ENCODE measurements at places on chromosomes 4 and X.

DNA sequence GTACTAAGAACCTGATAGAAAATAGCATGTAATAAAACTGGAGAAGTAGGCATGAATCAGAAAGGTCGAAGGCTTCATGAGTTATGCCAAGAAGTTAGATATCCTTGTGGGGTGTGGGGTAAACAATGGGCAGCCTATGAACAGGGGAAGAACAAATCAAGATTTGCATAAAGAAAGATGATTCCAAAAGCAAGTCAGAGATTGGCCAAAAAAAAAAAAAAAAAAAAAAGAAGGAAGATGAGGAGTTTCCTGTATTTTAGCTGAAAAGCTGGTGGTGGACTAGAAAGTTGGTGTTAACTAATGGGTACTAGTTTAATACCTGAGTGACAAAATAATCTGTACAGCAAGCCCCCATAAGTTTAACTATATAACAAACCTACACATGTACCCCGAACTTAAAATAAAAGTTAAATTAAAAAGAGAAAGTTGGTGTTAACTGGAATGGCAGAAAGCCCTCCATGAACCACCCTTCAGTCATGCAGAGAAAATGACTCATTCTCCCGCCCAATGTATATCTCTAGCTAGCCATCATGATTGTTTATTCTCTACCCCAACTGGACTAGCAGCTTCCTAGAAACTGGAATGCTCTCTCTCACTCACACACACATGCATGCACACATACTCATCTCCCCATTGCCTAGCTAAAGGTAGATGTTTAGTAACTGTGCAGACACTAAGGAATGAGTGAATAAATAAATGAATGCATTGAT is 41.7 kb downstream of the ATP11C start:
- no peaks in the 10 kb centered on the region for H3K36me3 ChIP-seq
- no peaks in the 10 kb centered on the region for H3K27me3 ChIP-seq
- no peaks in the 10 kb centered on the region for H3K4me1 ChIP-seq
- no peak for DNase-seq
- no peak overlapping the region for H3K4me3 ChIP-seq

GRCh38 chr4:7824218-7824617 is 115.4 kb downstream of the AFAP1 start:
- H3K4me1 ChIP-seq, result no peaks in the 10 kb centered on the region
- H3K27ac ChIP-seq, result no peak overlapping the region
- no peaks in the 10 kb centered on the region for H3K27me3 ChIP-seq
- H3K4me3 ChIP-seq, result no peak overlapping the region
- no peak for DNase-seq

GRCh38 chrX:23792861-23793553 is 10.0 kb downstream of the SAT1 start:
- H3K27me3 ChIP-seq, result no peaks in the 10 kb centered on the region
- H3K27ac ChIP-seq, result no peak overlapping the region
- H3K4me1 ChIP-seq, result no peaks in the 10 kb centered on the region

GRCh38 chr4:68708566-68708965 is 38.1 kb upstream of the UGT2B15 start:
- no peaks in the 10 kb centered on the region for H3K4me1 ChIP-seq
- H3K27ac ChIP-seq, result no peak overlapping the region
- DNase-seq, result no peak

DNA sequence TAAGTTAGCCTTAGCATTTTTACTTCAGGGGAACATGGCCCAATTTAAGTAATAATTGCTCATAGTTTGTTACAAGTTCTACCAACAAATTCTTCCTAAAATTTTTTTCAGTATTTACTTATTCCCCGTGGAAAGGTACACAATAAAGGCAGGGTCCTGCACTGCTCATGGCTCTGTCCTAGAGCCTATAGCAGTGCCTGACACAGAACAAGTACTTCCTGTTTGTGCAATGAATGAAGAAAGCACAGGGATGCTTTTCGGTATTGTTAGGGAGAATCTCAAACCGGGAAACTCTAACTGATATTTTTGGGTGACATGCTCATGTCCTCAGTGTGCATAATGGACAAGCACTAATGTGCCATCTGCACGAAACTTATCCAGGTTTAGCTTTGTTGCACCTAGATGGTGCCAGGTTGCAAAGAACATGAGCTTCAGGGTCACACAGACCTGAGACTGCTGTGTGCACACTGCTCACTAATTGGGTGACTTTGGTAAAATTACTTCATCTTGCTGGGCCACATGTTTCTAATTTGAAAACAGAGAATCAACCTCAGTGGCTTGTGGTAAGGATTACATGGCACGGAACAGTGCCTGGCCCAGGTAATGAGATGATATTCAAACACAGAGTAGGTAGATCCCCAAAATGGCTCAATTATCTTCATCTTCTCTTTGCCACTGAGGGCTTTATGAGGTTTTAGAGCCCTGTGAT is 175.8 kb upstream of the NPY2R start:
- no peak for DNase-seq
- H3K4me3 ChIP-seq, result no peak overlapping the region
- H3K36me3 ChIP-seq, result no peaks in the 10 kb centered on the region
- no peaks in the 10 kb centered on the region for H3K27me3 ChIP-seq
- H3K27ac ChIP-seq, result no peak overlapping the region

GRCh38 chrX:151458824-151459223 is 61.8 kb downstream of the VMA21 start:
- H3K27ac ChIP-seq, result no peak overlapping the region
- no peaks in the 10 kb centered on the region for H3K36me3 ChIP-seq
- DNase-seq, result no peak
- H3K27me3 ChIP-seq, result no peaks in the 10 kb centered on the region
- H3K4me3 ChIP-seq, result no peak overlapping the region
- no peaks in the 10 kb centered on the region for H3K4me1 ChIP-seq

DNA sequence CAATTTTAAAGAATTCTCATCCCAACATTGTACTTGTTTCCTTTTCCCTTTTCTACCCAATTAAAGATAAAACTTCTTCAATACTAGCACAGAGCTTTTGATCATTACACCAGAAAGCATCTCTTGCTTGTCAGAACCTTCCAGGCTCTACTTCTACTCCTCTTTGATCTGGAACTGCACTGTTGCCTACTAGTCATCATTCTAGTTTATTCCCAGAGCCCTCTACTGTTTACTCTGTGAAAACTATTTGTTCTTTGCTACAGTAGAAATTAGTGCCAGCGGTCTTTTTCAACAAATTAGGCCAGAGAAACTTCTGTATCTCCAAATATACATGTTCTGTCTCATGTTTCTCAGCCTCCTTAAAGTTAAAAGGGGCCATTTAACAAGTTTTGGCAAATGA is 46.8 kb upstream of the TMPRSS11F start:
- no peaks in the 10 kb centered on the region for H3K36me3 ChIP-seq
- no peaks in the 10 kb centered on the region for H3K27me3 ChIP-seq
- H3K4me1 ChIP-seq, result no peaks in the 10 kb centered on the region
- H3K27ac ChIP-seq, result no peak overlapping the region

DNA sequence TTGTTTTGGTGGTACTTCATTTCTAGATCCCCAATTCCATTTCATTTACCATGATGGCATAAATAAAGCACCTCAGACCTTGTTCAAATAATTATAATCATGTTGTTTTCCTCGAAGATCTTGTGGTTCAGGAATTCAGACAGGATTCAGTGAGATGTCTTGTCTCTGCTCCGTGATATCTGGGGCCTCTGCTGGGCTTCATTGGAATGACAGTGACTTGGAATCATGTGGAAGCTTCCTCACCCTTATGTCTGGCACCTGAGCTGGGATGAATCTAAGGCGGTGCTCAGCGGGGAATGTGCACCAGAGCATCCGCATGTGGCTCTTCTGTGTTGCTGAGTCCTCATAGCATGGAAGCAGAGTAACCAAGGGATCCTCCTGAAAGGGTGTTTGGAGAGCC is 132.2 kb downstream of the VEGFC start:
- no peak overlapping the region for H3K4me3 ChIP-seq
- H3K27me3 ChIP-seq, result no peaks in the 10 kb centered on the region
- no peak for DNase-seq
- H3K4me1 ChIP-seq, result no peaks in the 10 kb centered on the region
- no peaks in the 10 kb centered on the region for H3K36me3 ChIP-seq

- no peaks in the 10 kb centered on the region for H3K27me3 ChIP-seq
- no peaks in the 10 kb centered on the region for H3K36me3 ChIP-seq
- H3K27ac ChIP-seq, result no peak overlapping the region
- no peak overlapping the region for H3K4me3 ChIP-seq
Observed at GRCh38 chr4:124097447-124097846, 615.1 kb downstream of the ANKRD50 start.

GRCh38 chrX:102652031-102652688 is 877 bp downstream of the GPRASP1 start:
- DNase-seq, result peak; percentile 57
- no peak overlapping the region for H3K27ac ChIP-seq
- H3K4me1 ChIP-seq, result no peaks in the 10 kb centered on the region
- no peaks in the 10 kb centered on the region for H3K36me3 ChIP-seq

GRCh38 chr4:52966781-52967180 is 104.7 kb downstream of the RASL11B start:
- H3K4me1 ChIP-seq, result no peaks in the 10 kb centered on the region
- H3K36me3 ChIP-seq, result no peaks in the 10 kb centered on the region
- no peaks in the 10 kb centered on the region for H3K27me3 ChIP-seq
- no peak overlapping the region for H3K4me3 ChIP-seq
- no peak for DNase-seq

- no peaks in the 10 kb centered on the region for H3K36me3 ChIP-seq
- DNase-seq, result no peak
- no peaks in the 10 kb centered on the region for H3K27me3 ChIP-seq
Observed at GRCh38 chr4:119116925-119117900, 18.4 kb upstream of the MYOZ2 start.

- no peak for DNase-seq
- H3K4me1 ChIP-seq, result no peaks in the 10 kb centered on the region
- H3K36me3 ChIP-seq, result no peaks in the 10 kb centered on the region
- H3K4me3 ChIP-seq, result no peak overlapping the region
- no peak overlapping the region for H3K27ac ChIP-seq
Observed at GRCh38 chrX:31420711-31421151, 348.9 kb upstream of the FTHL17 start.

- no peaks in the 10 kb centered on the region for H3K36me3 ChIP-seq
- no peak for DNase-seq
- no peaks in the 10 kb centered on the region for H3K4me1 ChIP-seq
- H3K27me3 ChIP-seq, result no peaks in the 10 kb centered on the region
- H3K4me3 ChIP-seq, result no peak overlapping the region
- H3K27ac ChIP-seq, result no peak overlapping the region
Observed at GRCh38 chrX:18377796-18378195, 23.3 kb upstream of the SCML2 start.

DNA sequence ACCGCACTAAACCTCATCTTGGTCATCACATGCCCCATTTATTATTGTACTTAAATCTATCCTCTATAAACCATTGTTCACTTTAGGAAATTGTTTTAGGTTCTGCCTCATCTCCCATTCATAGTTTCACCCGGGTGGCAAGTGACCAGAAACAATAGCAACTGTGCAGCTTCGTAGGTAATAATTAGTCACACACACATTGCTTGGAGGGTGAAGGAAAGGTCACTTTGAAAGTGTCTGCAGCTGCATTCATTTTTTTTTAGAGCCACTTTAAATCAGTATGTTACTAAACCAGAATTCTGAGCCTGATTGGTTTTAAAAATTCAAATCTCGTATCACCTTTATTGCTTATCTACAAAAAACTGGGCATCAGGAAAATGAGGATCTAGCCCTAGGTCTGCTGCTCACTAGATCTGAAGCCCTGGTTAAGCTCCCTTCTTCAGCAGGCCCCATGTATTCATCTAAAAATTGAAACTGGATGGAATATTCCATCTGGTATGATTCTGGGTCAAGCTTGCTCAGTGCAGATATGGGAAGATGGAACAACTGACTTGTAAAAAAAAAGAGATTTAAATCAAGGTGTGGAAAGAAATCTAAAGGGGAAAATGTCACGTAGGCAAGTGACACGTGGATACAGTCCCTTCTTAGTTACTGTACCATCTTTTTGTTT is 62.4 kb downstream of the LIMCH1 start:
- no peak overlapping the region for H3K4me3 ChIP-seq
- no peak for DNase-seq
- peaks cover 1% of the 10 kb centered on the region for H3K4me1 ChIP-seq
- no peaks in the 10 kb centered on the region for H3K27me3 ChIP-seq
- H3K27ac ChIP-seq, result no peak overlapping the region

GRCh38 chr4:121243485-121243884 is 79.4 kb upstream of the TNIP3 start:
- H3K27ac ChIP-seq, result no peak overlapping the region
- H3K4me3 ChIP-seq, result no peak overlapping the region
- no peaks in the 10 kb centered on the region for H3K27me3 ChIP-seq
- DNase-seq, result no peak

- H3K4me3 ChIP-seq, result no peak overlapping the region
- no peak overlapping the region for H3K27ac ChIP-seq
- H3K36me3 ChIP-seq, result no peaks in the 10 kb centered on the region
- no peaks in the 10 kb centered on the region for H3K27me3 ChIP-seq
Observed at GRCh38 chrX:143536176-143536575, 18.9 kb upstream of the SPANXN3 start.

DNA sequence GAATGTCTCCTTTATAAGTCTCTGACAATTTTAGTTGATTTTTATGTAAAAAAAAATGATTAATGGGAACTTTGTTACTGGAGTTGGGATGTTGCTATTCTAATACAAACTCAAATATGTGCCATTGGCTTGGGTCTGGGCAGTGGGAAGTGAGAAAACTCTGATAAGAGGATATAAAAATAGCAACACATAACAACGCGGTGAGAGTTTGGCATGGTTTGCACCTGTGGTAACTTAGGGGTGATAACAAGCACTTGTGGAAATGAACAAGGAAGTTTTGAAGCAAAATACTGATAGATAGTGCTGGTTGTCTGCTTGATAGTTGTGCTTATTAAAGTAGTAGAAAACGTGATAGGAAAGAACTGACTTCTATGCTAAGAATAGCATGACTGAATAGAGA is 743.3 kb upstream of the AGA start:
- no peaks in the 10 kb centered on the region for H3K27me3 ChIP-seq
- no peak for DNase-seq
- no peaks in the 10 kb centered on the region for H3K36me3 ChIP-seq
- H3K4me3 ChIP-seq, result no peak overlapping the region
- H3K27ac ChIP-seq, result no peak overlapping the region

GRCh38 chrX:46295963-46296362 is 249.3 kb downstream of the ZNF674 start:
- H3K4me3 ChIP-seq, result no peak overlapping the region
- H3K36me3 ChIP-seq, result no peaks in the 10 kb centered on the region
- no peak overlapping the region for H3K27ac ChIP-seq

GRCh38 chrX:74431797-74432196 is 10.5 kb downstream of the SLC16A2 start:
- H3K36me3 ChIP-seq, result no peaks in the 10 kb centered on the region
- H3K4me3 ChIP-seq, result no peak overlapping the region
- H3K27me3 ChIP-seq, result no peaks in the 10 kb centered on the region

- DNase-seq, result no peak
- no peaks in the 10 kb centered on the region for H3K36me3 ChIP-seq
- H3K27ac ChIP-seq, result no peak overlapping the region
- H3K27me3 ChIP-seq, result no peaks in the 10 kb centered on the region
- H3K4me3 ChIP-seq, result no peak overlapping the region
- peaks cover 2% of the 10 kb centered on the region for H3K4me1 ChIP-seq
Observed at GRCh38 chr4:87228262-87228860, 7.9 kb upstream of the KLHL8 start.

DNA sequence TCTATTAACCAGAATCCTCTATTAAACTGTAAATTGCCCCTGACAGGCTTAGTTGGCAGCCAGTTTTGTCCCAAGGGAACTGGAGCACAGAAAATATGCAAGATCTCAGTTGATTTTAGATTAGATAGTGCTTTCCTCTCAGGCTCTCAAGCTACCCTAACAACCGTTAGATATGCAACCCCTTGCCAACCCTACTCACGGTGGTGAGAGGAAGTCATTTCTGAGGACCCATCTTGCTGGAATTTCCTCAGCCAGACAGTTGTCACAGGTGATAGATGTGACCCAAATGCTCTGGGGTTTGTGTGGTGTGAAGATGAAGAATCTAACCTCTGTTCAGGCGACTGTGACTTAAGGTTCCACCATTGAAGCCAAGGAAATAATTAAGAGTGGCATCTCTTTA is 447.1 kb downstream of the MID1IP1 start:
- H3K27ac ChIP-seq, result no peak overlapping the region
- H3K4me3 ChIP-seq, result no peak overlapping the region
- DNase-seq, result no peak
- no peaks in the 10 kb centered on the region for H3K36me3 ChIP-seq
